ENCODE measurements at places on chromosomes 3 and 15.
A peak's percentile ranks its signal among the peaks of the same experiment; 100 is the strongest.

DNA sequence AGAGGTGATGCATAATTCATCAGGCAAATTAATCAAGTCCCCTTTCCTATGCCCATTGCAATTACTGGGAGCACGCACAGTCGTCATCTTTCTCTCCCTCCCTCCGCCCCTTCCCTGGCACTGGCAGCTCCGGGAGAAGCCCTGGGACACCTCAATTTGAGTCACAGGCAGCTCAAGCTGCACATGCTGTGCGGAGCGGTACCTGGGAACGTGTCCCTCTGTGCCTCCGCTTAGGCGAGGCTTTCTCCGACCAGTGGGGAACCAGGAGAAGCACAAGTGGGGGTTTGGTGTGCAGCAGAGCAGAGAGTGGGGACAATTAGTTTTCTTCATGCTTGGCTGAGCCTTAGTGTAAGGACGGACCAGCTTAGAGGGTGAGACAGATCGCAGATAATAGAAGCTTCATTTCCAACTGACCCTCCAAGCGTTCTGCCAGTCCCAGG, 88.3 kb downstream of the SOX14 start:
- DNase-seq, result no peak

- DNase-seq, result no peak
These were observed 30.2 kb downstream of the LYSMD4 start for GRCh38 chr15:99702895-99703602.

DNA sequence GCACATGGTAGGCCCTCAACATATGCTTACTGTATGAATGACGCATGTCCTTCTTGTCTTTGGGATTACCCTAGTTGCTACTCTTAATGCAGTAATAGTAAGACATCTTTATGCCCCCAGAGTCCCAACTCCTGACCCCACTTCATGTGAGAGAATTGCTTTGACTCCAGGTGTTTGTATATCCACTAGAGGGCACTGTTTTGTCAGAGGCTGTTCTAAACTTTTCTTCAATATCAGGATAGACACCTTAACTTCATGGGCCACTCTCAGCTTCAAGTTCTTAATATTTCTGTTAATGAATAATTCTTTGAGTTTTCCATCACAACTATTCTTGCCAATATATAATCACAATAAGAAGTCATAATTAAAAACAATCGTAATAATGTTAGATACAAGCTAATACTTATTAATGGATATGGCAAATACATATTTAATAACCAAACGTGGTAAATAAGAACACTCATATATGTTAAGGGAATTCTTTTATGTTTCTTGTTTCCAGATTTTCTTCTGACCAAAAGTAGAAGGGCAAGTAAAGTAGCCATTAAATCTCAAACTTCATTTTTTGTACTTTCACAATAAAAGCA, 337.2 kb upstream of the DNAJC19 start:
- DNase-seq, result no peak

- DNase-seq, result no peak
These were observed 163.6 kb upstream of the COL8A1 start for GRCh38 chr3:99474776-99475175.

DNA sequence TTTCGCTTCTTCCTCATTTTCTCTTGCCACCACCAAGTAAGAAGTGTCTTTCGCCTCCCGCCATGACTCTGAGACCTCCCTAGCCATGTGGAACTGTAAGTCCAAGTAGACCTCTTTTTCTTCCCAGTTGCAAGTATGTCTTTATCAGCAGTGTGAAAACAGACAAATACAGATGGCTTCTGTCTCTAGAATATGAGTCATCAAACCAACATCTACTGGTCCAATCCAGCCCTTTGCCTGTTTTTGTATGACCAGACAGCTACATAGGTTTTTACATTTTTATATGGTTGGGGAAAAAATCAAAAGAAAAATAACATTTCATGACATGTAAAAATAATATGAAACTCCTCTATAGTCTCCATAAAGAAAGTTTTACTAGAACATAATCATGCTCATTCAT, 118.7 kb upstream of the PTPRG start:
- no peak for DNase-seq

DNA sequence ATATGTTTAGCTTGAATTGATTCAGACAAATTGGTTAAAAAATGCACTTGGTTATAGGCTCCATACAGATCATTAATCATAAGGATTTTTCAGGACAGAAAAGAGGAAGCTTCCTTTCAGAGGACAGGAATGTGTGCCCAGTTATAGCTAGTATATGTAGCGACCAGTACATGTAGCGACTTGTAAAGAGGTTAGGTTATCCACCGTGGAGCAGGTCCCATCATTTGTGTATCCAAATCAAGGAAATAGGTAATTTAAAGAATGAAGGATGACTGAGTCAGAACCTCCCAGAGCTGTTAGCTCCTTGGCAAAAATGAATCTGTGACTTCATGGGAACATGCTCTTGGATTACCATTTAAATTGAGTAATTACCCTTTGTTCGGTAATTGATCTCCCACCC, 15.8 kb upstream of the P2RY12 start:
- DNase-seq, result no peak

GRCh38 chr3:30711151-30711550, 104.8 kb downstream of the TGFBR2 start:
- no peak for DNase-seq

DNA sequence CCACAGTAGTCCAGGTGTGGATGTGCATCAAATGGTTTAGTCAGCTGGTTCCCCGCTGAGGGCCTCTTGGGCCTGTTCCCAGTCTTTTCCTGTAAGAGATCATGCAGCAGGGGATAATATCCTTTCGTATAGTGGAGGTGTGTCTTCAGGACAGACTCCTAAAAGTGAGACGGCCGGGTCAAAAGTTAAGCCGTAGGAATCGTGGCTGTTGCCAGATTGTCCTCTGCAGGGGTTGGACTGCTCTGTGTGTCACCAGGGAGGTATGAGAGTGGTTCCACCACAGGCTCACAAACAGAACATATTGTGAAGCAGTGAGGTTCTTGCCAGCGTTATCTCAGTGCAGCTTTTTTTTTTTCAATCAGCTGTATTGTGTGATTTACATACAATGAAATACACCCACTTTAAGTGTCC, 95.0 kb downstream of the VGLL4 start:
- DNase-seq, result peak; percentile 56

GRCh38 chr3:31114929-31115283, 220.4 kb upstream of the GADL1 start:
- DNase-seq, result no peak

GRCh38 chr15:60795471-60795870, 316.5 kb upstream of the ICE2 start:
- no peak for DNase-seq

DNA sequence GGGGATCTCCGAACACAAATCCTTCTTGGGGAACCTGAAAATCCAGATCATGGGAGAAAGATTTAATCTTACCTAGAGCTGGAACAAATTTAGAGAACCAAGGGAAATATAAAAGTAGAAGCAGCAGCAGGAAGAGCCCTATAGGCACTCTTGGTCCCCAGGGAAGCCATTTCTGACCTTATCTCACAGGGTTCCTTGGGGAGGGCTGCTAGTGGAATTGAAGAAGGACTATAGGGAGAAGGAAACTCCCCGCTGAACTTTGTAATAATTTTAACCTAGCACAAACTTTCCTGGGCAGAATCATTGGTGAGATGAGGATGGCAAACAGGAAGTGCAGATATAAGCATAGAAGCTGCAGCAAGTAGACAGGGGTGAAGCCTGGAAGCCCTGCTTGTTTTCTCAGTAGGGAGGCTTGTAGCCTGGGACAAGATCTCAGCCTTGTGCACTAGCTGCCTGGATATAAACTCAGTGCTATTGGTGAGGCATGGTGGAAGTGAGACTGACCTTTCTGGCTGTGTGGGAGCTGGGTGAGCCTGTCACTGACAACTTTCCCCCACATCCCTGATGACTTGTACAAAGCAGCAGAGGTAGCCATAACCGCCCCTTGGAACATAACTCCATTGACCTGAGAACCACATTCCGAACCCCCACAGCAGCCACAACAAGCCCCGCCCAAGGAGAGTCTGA, 343.0 kb upstream of the TGFBR2 start:
- no peak for DNase-seq

- no peak for DNase-seq
These were observed 100.9 kb downstream of the P3H2 start for GRCh38 chr3:190019844-190020243.

DNA sequence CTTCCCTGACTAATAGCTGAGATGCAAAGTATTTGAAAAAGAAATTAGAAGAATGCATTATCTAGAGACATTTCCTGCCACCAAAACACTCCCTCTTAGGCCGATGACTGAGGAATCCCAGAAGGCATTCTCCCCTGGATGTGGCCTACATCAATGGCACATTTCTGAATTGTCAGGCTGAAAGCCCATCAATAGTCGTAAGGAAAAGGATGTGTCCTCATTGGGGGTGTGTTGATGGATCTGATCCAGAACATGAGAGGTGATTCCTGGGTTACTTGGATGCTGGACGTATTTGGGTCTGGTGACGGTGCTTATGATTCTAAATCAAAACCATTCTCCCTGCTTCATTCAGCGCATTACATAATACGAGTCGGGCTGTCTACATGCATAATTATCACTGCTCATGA, 216.9 kb upstream of the CDIN1 start:
- DNase-seq, result no peak

GRCh38 chr3:48561045-48561736, 2.4 kb downstream of the UCN2 start:
- DNase-seq, result no peak

DNA sequence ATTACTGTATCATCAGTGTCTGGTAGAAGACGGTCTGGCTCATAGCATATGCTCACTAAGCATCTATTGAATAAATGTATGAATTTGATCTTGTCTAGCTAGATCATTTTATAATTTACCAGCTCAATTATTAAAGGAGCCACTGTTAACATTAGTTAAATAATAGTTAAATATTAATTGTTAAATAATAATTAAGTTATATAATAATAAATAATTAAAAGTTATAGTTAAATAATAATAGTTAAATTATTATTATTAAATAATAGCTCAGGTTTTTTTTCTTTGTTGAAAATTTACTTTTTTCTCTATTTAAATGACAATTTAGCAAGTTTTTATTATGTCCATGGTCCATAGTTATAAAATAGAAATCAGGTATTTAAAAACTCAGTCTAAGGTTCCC, 274.4 kb downstream of the OXSM start:
- no peak for DNase-seq

- peak; percentile 69 for DNase-seq
These were observed 546 bp downstream of the EIF4A2 start for GRCh38 chr3:186783731-186784515.

GRCh38 chr15:96306321-96306720, 24.2 kb upstream of the NR2F2 start:
- DNase-seq, result no peak

GRCh38 chr15:78392430-78392829, 45.6 kb upstream of the IREB2 start:
- peak; percentile 55 for DNase-seq

DNA sequence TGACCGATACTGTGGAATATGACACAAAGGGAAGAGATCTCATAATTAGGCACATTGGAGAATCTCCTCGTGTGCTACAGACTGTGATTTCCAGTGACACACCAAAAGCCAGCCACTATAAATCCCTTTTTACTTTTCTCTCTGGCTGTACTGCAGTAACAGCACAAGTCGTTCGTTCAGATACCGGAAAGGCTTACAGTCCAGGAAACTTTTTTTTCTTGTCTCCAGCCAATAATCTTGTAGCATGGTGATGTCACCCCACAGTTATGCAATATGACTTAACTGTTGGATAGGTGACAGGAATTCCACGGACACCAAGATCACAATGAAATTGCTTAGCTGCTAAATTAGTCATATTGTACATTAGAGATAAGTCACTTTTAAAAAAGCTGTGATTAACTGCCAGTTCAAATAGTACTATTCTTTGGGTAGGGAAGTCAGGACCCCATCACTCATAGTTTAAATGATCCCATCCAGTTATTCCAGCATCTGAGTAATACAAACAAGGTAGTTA, 36.3 kb upstream of the TSC22D2 start:
- DNase-seq, result no peak

All from RWPE2 (cell line).